ENCODE measurements at places on chromosomes 2 and 18.

DNA sequence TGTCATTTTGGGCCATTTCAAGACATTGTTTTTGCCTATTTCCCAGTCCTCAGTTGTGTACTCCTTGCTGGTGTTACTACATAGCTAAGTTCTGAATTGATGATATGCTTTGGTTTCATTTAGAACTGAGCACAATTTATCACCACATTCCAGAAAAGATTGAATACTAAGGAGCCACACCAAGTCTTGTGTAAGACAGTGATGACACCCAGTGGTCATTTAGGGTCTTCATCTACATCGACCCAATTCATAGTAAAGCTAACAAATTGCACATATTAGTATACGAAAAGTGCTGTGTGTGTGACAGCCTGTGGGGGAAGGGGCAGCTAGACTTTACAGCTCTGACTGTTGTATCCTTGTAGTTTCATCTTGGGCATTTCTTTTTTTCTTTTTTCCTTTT, 10.9 kb upstream of the DLX2 start:
- no peak for DNase-seq

DNA sequence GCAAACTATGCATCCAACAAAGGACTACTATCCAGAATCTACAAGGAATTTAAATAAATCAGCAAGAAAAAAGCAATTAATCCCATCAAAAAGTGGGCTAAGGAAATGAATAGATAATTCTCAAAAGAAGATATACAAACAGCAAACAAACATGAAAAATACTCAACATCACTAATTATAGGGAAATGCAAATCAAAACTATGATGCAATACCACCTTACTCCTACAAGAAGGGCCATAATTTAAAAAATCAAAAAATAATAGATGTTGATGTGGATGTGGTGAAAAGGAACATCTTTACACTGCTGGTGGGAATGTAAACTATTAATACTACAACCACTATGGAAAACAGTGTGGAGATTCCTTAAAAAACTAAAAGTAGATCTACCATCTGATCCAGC, 164.7 kb downstream of the ZBTB7C start:
- no peak for DNase-seq

DNA sequence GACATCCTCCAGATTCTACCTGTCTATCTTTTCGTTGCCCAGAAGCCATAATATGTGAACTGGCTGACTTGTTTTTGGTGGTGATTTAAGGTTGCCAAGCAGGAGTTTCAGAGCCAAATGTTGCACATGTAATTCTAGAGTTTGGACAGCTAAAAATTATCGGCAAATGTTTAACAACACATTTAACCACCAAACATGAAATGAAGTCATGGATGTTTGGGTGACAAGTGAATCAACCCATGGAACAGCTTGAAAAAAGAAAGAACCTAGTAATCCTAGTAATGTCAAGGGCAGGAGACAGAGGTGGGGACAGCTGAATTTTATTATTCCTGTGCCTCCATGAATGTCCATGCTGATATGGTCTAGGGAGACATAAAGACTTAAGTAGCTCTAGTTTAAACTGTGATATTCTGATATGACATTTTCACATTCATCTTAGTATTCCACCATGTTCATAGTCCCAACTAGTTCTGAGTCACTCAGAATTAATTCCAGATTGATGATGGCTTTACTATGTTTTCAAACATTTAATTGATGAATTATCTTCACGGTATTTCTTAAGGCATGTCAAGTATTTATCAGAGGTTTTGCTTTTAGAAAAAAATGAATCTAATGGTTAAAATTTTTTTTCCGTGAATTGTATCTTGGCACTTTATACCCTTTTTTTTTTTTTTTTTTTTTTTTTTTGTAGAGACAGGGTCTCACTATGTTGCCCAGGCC, 101.7 kb downstream of the SOCS6 start:
- DNase-seq, result no peak

GRCh38 chr2:239195318-239195871, 205.4 kb downstream of the HDAC4 start:
- no peak for DNase-seq

DNA sequence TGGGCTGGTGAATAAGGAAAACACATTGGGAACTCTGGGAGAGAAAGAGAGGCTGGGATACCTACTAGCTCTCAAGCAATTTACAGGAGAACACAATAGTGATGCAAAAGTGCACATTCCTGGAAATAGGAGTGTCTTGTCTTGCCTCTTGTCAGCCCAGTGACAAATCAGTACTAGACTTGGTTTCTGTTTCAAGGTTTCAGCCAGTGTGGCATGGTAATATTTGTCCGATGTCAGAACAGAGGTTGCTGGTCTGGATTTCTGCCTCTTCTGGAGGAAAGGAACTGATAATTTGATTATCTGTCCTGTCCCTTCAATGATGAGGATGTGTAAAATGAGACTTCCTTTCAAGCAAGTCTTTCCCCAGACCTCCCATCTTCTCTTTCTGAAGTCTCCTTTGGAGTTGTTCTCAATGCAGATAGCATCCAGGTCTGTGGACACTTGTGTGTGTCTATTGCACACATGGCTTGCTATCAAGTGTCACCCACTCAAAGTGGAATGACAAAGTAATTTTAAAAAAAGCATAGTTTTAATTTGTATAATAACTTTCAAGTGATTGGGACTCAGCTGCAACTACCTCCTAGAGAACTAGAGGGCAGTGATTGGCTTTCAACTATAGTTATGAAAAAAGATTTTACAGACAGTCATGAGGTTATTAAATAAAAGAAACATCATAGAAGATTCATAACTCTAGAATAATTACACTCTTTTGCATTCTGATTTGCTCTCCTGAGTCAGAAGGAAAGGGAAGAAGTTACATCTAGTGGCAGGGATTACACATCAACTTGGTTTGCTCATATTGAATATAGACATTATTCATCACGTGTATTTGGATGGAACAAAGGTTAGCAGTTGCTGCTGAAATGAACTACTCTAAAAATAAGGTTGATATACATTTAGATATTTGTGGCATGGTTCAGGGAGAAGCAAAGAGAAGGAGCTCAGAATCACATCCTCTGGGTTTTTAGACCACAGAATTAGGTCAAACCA, 4.5 kb downstream of the GPR39 start:
- DNase-seq, result no peak

DNA sequence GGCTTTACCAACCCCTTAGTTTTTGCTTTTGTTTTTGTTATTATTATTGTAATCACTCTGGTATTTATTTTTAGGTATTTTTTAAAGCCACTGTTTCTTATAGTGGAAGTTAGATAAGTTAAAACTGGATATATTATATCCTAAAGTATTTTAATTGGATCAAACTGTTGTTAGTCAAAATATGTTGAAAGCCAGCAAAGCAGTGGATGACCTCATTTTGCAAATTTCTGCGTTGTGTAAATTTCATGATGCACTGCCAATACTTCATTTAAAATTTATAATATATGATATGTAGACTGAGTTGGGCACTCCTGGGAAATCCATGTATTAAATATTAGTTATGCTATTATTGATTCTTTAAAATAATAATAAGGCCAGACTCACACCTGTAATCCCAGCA, 661.7 kb upstream of the NRXN1 start:
- DNase-seq, result no peak

GRCh38 chr2:15521641-15522181, 39.4 kb downstream of the NBAS start:
- no peak for DNase-seq

GRCh38 chr18:13823707-13824395, at the start of gene MC5R:
TSS of gene MC5R (plus strand) at chr18:13824149. CDS start at chr18:13825766, 1,617 bp downstream.
- DNase-seq, result no peak

DNA sequence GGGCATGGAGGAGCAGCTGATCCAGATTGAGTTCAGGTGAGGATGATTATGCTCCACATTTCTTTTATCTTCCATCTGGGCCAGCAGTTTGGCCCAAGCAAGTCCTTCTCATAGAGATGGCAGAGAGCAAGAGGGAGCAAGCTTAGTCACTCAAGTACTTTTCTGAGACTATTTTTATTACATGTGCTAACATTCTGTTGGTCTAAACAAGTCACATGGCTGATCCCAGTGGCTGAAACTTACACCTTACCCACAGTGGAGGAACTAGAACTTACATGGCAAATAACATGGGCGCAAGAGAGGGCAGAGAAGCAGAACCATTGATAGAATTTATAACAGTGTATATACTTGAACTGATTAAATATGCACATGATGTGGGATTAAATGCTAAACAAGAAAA, 105.7 kb downstream of the KYNU start:
- DNase-seq, result no peak

DNA sequence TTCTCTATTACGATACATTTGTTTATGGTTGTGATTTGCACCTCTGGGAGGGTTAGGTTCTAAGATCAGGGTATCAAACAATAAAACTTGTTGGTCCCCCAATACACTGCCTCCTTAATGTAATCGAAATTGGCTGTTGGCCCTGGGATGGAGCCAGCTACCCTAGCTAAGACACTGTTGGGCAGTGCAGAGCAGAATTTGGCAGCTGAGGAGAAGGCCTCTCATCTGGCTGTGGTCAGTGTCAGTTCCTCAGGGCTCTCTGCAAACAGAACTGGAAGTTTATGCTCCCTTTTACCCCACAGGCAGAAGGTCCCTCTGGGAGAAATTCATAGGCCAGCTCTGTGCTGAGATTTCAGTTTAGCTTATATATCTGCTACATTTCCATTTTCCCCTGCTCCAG, 8.6 kb upstream of the HAAO start:
- DNase-seq, result no peak

DNA sequence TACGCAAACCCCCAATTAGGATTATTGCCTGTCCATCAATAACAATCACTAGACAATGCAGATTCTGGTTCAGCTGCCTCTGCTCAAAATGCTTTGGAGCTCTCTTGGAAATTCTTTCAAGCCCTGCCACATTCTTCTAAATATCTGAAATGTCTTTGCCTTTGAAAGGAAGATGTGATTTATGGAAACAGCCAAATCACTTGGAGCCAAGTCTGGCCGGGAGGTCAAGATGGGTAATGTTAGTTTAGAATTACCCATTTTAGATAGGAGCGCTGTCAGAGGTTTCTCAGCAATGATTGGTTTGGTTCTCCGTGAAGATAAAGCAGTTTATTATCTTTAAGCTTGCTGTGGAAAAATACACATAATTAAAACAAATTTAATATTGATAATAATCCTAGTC, 306.7 kb downstream of the SETBP1 start:
- DNase-seq, result no peak

DNA sequence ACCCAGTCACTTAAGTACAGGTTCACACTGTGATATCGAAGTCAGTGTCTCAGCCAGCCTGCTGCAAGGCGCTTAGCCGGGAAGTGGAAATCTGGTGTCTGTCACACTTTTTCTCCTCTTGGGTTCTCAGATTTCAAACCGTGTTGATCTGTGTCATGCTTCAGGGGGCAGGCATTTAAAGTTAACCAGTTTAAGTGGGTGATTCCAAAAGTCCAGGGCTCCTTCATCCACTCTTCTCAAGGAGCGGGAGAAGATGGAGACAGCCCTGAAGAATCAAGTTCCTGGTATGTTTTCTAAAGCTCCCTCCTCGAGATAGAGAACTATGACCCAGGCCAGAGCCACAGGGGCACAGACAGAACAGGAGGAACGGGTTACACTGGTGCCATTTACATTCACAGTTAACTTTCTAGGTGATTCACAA, 331.7 kb downstream of the GBX2 start:
- no peak for DNase-seq

GRCh38 chr2:233991196-233991595, 59.3 kb upstream of the SPP2 start:
- DNase-seq, result no peak

DNA sequence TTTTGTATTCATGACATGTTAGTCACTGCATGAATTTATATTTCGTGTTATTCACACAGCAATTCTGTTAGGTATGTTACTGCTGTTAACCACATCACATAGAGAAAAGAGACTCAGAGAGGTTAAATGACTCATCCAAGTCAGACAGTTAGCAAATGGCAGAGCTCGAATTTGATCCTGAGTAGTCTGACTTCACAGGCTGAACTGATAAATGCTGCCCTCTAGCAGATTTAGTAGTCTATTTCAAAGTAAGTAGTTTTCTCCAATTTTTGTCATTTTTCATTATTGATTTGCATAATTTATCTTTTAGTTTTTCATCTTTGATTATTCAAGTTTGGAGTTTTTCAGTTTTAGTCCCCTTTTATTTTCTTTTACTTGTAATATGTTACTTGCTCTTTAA, 58.3 kb downstream of the WDR7 start:
- no peak for DNase-seq

DNA sequence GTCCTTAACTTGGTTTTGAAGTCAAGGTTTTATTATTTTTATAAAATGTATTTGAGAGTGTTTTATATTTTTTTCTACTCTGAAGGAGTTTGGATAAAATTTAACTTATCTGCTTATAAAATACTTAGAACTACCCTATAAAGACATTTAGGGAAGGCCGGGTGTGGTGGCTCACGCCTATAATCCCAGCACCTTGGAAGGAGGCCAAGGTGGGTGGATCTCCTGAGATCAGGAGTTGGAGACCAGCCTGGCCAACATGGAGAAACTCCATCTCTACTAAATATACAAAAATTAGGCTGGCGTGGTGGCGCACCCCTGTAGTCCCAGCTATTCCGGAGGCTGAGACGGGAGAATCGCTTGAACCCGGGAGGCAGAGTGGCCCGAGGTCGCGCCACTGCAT, 486.4 kb downstream of the DSC3 start:
- DNase-seq, result no peak

DNA sequence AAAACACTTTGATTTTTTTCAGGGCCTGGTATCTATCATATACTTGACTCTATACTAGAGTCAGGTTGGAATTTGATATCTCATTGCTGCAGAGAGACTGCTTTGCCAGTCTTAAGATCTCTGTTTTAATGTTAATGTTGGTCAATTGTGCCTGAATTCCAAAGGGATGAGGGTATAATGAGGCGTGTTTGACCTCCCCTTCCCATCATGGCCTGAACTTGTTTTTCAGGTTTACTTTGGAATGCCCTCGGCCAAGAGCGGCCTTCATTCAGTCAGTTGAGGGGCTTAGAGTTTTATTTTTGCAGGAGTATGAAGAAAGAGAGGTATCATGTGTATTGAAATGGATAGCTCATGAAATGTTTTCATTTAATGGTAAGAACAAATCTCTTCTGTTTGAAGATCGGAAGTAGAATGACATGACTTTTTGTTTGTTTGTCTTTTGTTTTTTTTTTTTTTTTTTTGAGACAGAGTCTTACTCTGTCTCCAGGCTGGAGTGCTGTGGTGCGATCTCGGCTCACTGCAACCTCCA, 119.0 kb downstream of the KIAA1328 start:
- DNase-seq, result no peak

DNA sequence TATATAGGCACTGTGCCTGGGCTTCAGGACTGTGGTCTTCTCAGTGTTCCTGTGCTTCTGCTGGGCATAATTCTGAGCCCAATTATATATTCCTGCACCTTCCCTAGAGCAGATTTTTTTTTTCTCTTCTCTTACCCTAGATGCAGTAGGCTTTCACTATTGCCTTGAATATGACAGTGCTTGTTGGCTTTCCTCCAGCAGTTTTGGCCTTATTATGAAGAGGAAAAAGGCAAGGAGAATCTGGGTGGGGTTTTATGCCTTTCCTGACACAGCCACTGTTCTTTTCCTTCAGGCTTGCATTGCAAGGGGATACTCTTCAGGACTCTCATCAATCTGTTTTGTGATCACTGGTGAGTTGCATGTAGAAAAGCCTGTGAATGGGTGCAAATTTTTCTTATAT, 221.9 kb upstream of the CELF4 start:
- DNase-seq, result no peak

Measured in cortex of kidney (tissue), 1 donor.